ENCODE measurements at places on chromosomes 3 and 15.

DNA sequence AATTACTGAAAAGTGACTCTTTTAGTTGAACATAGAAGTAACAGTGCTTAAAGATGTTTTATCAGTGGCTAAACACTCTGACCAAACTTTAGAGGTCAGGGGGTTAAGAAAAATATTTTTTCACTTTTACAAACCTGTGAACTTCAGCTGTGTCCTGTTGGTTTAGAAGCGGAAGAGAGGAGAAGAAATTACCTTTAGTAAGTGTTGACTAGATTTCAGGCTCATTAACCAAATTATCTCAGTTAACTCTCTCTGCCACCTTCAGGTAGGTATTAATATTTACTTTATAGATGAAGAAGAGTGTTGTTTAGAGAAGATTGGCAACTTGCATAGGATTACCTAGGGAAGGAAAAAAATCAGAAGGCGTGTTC is 151.9 kb upstream of the CMC1 start:
- DNase-seq = no peak

GRCh38 chr15:95842576-95842975 is 487.9 kb upstream of the NR2F2 start:
- no peak for DNase-seq

DNA sequence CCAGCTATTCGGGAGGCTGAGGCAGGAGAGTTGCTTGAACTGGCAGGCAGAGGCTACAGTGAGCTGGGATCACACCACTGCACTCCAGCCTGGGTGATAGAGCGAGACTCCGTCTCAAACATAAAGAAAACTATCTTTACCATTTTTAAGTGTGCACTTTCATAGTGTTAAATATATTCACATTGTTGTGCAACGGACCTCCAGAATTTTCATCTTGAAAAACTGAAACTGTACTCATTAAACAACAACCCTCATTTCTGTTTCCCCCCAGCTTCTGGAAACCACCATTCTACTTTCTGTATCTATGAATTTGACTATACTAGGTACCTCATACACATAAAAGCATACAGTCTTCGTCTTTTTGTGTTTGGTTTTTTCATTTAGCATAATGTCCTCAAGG is 375.1 kb downstream of the SHQ1 start:
- no peak for DNase-seq

DNA sequence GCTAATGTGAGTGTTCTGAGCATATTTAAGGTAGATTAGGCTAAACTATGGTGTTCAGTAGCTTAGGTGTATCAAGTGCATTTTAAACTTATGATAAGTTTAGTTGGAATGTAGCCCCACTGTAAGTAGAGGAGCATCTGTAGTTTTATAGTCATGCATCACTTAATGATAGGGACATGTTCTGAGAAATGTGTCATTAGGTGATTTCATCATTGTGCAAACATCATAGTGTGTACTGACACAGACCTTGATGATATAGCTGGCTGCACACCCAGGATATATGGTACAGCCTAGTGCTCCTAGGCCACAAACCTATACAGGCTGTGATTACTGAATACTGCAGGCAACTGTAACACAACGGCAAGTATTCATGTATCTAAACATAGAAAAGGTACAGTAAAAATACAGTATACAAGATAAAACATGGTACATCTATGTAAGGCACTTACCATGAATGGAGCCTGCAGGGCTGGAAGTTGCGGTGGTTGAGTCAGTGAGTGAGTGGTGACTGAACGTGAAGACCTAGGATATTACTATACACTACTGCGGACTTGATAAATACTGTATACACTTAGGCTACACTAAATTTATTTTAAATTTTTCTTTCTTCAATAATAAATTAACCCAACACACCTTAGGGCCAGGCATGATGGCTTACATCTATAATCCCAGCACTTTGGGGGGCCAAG is 17.9 kb downstream of the DNAH1 start:
- no peak for DNase-seq

DNA sequence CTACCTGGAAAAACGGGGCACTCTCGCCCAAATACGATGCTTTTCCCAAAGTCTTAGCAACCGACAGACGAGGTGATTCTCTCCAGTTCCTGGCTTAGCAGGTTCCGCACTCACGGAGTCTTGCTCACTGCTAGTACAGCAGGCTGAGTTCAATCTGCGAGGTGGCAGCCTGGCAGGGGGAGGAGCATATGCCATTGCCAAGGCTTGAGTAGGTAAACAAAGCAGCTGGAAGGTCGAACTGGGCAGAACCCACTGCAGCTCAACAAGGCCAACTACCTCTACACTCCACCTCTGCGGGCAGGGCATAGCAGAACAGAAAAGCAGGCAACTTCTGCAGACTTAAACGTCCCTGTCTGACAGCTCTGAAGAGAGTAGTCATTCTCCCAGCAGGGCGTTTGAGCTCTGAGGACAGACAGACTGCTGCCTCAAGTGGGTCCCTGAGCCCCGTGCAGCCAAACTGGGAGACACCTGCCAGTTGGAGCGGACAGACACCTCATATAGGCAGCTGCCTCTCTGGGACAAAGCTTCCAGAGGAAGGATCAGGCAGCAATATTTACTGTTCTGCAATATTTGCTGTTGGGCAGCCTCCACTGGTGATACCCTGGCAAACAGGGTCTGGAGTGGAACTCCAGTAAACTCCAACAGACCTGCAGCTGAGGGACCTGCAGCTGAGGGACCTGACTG is 73.4 kb upstream of the CADM2 start:
- DNase-seq = no peak

DNA sequence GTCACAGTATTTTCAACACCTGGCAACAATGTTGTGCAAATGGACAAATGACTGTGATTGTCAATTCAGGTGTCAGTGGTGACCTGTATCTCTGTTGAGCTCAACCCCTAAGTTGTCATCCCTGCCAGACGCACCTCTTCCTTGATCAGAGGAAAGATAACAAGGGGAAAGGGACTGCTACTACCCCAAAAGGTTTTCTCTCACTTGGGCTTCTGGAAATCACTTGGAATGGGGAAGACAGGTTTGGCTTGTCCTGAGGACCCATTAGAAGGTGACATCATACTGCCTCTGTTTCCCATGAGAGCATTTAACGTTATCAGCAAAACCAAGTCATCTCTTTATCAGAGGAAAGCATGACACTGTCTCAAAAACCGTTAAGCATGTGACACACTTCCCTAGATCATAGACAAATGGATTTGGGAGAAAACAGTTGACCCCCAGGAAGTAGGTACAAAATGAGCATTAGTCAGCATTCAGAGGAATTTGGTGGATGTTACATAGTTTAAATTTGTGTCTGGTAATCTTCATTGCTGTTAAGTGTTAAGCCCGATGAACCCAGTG is 769.5 kb downstream of the GRM7 start:
- DNase-seq = peak; percentile 6

- DNase-seq = no peak
These were observed 184.7 kb downstream of the RAB11A start for GRCh38 chr15:66053991-66054390.

- peak; percentile 53 for DNase-seq
These were observed 126.0 kb downstream of the FMN1 start for GRCh38 chr15:33068511-33068990.

- DNase-seq = no peak
These were observed 2.9 kb downstream of the ADPRH start for GRCh38 chr3:119582178-119582577.

- DNase-seq = no peak
These were observed 5.7 kb downstream of the SLC28A1 start for GRCh38 chr15:84889991-84890669.

GRCh38 chr3:60344340-60344739 is 906.9 kb downstream of the FHIT start:
- no peak for DNase-seq

GRCh38 chr3:33980252-33980651 is 181.8 kb downstream of the PDCD6IP start:
- peak; percentile 93 for DNase-seq

GRCh38 chr3:11371747-11372146 is 99.5 kb downstream of the ATG7 start:
- no peak for DNase-seq

GRCh38 chr3:158337110-158337509 is 227.2 kb downstream of the RSRC1 start:
- DNase-seq = no peak

- DNase-seq = no peak
These were observed 415.5 kb upstream of the ARPP21 start for GRCh38 chr3:35223632-35224394.

GRCh38 chr3:69710153-69710977 is 28.9 kb upstream of the MITF start:
- peak; percentile 94 for DNase-seq

- DNase-seq = peak; percentile 77
These were observed at the start of gene SATB1 for GRCh38 chr3:18424729-18425640. Gene SATB1 (minus strand): TSS chr3:18425339. CDS start chr3:18420967, 4,372 bp downstream.

DNA sequence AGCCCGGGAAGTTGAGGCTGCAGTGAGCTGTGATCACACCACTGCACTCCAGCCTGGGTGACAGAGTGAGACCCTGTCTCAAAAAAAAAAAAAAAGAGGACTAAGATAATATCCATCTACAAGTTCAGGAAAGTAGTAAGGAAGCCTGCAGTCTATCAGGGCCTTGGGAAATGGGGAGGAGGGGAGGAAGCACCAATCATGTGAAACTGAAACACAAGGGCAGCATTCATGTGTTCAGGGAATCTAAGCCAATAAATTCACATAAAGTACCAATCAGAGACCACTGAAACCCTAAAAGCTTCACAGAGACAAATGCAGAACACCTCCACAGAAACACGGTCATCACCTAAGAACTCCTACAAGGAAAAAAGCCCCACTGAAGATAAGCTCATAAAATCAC is 22.9 kb upstream of the HHATL start:
- DNase-seq = no peak

- no peak for DNase-seq
These were observed 109.6 kb upstream of the ABI3BP start for GRCh38 chr3:101102678-101103296.

DNA sequence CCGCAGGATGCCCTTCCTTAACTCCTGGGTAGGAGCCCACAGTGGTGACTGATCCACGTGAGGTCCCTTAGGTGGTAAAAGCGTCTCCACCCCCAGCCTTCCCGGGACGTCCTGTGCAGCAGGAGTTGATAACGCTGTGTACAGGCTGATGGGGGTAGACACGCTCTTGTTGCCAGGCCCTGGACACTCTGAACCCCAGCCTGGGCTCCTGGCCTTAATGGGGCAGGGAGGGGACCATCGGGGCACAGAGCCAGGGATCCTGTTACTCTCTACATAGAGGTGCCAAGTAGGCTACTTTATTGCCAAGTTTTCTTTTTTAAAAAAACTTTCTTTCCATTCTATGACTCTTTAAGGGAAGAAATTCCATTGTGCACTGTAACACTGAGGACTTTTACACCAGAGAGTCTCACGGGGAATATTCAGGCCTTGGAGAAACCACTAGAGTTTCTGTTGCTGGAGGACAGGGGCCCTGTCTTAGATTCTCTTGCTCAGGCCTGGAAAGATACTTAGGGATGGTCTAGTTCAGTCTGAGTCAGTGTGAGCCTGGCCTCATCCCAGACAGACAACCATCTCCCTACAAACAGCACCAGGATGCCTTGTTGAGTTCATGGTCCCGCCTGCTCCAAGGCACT is 104.3 kb upstream of the RNU6-1 start:
- DNase-seq = peak; percentile 59

DNA sequence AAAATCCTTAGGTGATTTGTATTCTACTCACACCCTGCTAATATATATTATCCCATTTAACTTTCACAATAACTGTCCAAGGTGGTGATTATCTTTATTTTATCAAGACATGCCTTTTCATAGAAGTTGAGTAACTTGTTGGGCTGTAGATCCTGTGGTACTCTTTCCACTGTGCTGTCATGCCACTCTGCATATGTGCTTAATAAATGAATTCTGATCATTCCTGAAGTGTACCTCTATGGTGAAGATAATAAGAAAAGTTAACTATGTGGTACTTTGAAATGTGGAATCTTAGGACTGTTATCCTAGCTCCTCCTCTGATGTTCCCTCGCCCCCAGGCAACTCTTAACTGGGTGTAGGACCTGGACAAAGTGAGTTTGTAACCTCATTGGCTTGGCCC is 5.2 kb downstream of the SNRK start:
- DNase-seq = no peak

GRCh38 chr3:16741103-16741758 is 136.0 kb upstream of the DAZL start:
- peak; percentile 95 for DNase-seq

GRCh38 chr3:143975554-143976152 is 4.0 kb downstream of the DIPK2A start:
- peak; percentile 71 for DNase-seq

DNA sequence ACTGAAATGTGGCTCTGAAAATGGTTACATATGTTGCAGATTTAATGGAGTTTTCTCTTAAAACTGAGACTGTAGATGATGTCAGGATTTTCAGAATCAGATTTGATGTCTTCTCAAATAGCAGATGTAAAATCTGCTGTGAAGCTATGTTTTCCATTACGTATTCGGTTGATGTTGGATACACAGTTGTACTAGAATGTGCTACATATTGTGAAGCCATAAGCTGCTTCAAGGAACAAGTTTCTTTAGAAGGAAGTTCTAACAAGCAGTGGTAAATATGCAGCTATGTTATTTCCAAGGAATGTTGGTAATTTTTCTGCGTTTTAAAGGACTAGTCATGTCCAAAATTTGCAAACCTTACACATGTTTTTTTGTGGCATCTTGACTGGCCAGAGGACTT is 197.7 kb downstream of the RBMS3 start:
- peak; percentile 78 for DNase-seq

DNA sequence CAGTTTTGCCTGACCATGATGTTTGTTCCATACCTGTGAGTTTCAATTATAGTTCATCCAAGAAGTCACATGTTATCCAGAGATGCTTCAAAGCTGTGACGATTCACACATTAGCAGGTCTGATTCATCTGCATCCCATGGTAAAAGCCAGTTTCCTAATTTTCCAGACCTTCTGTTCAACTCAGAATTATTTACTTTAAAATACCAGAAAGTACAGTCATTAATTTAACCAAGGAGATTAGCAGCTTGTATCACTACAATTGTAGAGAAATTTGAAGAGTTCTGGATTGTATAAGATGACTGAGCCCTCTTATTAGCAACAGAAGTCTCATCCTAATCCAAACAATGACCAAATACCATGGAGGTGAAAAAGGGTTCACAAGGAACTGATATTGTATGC is 76.1 kb upstream of the THBS1 start:
- DNase-seq = peak; percentile 88

DNA sequence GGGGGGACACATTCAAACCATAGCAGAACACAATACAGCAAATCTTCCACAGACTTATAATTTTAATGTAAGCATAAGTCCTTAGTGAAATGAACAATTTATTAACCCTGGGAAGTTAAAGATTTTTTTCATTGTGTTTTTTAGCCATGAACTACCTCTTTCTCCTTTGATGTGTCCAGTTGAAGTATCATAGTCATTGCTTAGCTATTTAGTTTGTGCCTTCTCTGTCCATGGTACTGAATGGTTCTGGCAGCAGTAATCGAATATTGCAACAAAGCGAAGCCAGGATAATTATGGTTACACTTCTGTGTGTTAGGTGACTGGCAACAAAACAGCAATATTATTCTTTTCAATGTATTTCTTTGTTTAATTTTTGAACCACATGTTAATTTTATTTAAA is 403.0 kb upstream of the ONECUT1 start:
- DNase-seq = peak; percentile 6

DNA sequence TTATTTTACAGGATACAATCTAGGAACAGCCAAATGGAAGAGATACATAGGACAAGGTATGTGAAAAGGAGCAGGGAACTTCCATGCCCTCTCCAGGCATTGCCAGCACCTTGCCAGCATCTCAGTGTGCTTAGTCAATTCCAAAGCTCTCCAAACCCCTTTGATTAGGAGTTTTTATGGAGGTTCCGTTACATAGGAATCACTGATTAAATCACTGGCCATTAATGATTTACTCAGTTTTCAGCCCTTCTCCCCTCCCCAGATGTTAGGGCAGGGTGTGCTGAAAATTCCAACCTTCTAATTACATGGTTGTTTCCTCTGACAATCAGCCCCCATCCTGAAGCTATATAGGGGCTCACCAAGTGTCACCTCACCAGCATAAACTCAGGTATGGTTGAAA is 11.5 kb downstream of the MYLK start:
- no peak for DNase-seq

All from fibroblast of skin of scalp (primary cell).